ENCODE measurements at places on chromosomes 2 and 18.

DNA sequence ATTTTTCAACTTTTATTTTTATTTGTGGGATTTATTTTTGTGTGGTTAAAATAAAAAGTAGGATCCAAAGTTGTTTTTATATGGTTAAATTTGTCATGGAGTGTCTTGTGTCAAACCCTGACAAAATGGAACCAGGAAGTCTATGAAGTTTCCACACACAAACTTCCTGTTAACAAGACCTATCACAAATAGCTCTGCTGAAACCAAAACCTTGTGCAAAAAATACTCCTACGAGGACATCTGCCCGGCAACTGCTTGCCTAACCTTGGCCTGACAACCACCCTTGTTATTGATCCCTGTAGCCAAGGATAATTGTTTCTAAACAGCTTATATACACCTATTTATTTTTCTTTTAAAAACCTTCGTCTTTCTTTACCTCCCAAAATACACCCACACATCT is 389.6 kb downstream of the TRIB2 start:
- no peak for DNase-seq

DNA sequence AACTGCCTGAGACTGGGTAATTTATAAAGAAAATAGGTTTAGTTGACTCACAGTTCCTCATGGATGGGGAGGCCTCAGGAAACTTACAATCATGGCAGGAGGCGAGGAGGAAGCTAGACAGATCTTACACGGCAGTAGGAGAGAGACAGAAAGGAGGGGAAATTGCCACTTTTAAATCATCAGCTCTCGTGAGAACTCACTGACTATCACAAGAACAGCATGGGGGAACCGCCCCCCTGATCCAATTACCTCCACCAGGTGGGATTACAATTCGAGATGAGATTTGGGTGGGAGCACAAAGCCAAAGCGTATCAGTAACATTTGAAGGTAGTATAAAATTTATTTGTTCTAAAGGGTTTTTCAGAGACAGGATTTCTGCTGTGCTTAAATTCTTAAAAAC is 5.4 kb downstream of the GALM start:
- no peak for DNase-seq

DNA sequence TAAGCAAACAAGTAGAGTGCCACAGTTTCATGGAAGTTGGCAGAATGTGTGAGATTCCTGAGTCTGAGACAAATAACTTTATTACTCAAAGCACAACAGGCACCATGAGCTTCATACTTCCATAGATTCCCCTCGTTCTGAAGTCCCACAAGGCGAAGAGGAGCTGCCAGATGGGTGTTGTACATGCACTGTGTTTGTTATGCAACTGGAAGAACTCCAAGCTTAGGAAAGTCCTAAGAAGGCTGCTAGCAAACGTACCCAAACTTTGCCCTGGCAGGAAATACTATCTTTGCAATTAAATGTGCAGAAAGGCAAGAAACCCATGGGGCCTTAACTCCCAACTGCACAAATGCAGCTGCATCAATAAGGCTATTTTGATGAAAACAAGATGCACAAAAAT is 1.6 kb upstream of the GCA start:
- no peak for DNase-seq

DNA sequence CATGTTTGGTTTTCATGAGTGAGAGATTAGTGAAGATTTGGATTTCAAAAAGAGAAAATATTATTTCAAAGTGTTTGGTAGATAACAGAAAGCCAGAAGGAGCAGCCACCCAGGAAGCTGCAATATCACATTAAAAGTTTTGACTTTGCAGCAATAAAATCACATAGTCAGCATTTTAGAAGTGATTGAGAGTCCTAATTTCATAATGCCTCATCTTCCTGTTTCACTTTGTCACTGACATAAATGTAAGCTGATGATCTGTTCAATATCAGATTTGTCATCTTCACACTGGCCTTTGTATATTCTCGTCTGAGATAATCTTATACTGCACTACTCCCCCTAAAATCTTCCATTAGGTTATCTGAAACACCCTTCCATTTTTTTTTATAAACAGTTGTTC is 690.5 kb downstream of the ADCYAP1 start:
- no peak for DNase-seq

DNA sequence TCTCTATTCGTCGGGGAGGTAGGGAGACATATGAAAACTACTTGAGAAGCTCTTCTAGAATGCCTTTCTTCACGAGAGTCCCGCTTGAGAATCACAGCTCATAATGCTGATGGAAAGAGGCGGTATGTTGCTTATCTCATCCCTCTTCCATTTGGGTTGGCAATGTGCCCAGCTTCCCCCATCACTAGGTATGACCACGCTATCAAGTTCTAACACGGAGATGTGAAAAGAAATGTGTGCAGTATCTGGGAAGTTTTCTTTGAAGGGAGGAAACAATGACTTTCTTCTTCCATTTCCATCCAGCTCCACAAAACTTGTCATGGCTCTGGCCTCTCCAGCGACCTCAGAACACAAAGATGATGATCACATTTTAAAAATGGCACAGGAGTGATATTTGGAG is 742.4 kb downstream of the DCDC2C start:
- DNase-seq: no peak

DNA sequence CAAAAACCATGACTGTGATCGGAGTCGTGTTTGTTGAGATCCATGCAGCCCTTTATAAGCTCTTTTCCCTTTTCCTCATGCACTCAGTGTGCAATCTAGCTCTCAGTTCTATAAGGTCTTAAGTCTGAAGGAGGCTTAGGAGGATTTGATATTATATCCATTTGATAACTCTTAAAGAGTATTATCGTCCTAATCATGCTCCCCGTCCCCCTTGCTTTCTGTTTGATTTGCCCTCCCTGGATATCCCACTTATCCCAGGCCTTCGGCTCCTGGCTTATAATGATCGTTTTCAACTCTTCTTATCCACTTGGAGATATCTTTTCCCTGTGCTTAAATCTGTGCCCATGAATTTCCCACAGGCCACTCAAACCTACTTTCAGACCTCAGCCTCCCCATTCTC is 1917.7 kb upstream of the PIK3C3 start:
- no peak for DNase-seq

DNA sequence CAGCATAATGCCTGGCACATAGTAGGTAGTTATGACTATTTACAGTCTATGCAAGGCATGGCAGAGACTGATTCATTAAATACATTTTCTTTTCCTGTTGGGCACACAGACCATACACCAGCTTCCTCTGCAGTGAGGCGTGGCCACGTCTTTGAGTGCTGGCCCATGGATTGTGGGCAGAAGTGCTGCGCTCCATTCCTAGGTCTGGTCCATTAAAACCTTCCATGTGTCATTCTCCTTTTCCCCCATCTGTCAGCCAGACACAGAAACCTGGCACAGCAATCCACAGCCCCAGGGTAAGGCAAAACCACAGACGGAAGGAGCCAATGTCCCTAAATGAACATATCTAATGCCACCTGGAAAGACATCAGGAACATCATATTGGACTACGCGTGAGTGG is 141.9 kb downstream of the TTC32 start:
- no peak for DNase-seq

DNA sequence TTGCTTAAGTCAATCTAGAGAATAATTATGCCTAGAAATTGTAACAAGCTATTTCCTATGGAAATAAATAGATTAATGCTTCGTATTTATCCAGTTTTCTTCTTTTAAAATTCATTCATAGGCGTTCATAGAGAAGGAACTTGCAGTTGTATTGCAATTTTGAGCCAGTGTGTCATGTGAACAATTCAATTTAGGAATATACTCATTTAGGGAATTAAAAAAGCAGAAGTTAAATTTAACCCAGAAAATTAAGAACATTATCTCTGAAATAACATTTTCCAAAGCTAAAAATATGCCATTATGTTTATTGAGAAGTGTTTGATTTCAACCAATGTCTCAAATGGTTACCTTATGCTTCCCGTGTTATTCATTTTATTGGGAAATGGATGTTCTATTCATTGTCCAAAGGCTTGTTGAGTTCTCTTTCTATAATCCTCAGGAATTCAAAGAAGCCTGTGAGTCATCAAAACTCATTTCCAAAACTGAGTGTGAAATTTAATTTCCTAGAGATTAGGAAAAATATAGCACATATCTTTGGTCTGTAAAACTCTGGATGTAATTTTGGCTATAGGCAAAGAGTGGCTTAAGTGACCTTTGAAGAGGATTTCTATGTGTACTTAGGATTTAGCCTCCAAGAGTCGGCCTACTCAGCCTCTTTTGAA is 99.7 kb downstream of the SLC8A1 start:
- no peak for DNase-seq

DNA sequence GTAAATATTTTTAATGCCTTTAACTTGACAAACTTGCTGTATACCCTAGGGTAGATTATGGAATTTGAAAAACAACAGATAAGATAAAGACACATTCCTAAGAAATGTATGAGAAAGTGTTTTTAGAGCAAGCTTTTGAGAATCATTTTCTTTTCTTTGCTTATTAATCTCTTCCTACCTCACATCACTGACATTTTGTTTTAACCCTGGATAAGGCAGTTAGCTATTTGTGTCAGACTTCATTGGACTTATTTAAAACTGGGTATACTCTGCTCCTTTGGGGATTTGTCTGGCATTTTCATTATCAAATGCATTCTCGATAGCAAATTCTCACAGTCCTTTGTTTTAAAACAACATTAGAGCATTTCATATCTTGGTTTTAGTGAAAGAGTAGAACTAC is 17.2 kb downstream of the EML4 start:
- DNase-seq: no peak

DNA sequence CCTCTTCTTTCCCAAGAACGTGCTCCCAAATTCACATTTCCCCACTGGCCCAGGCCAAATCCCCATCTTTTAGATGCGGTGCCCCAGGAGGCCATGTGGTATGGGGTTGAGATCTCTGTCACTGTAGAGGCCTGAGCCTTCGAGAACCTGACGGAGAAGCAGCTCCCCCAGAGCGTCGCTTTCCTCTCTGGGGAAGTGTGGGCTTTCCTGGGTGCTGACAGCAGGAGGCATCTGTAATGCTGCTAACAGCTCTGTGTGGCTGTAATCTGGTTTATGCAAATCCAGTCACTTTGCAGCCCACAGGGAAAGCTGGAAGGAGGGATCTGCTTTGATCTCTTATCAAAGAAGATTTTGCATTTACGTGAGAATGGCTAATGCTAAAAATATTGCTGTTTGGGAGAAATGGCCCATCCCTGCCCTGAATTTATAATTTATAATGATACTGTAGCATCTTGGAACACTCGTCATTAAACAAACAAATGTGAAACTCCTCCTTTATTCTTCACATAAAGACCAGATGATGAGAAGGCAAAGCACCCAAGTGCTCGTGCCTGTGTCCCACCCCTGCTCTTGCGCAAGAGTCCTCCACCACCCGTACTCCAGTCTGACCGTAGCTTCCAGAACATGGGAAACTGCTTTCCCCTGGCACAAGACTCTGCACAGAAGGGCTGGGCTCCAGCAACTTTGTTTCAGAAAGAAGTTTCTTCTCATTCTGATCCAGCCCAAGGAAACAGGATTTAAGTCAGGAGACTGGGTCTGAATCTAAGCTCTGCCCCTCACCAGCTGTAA is 109.9 kb upstream of the EPC2 start:
- no peak for DNase-seq

DNA sequence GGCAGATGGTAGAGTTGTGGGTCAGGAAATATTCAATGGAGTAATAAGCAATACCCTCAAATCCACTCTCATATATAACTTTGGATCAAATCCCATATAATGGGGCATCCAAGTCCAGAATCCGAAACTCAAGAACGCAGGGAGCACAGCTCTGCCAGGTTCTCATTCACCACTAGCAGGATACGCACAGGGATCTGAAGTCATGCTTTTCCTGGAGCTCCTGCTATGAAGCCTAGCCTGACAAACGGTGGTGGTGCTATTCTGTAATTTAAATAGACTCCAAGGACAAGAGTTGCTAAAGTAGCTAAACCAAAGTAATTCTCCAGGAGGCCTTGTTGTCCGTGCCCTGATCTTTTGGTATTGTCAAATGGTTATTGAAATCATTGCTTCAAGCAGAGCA is 264.8 kb downstream of the SLC8A1 start:
- DNase-seq: no peak

DNA sequence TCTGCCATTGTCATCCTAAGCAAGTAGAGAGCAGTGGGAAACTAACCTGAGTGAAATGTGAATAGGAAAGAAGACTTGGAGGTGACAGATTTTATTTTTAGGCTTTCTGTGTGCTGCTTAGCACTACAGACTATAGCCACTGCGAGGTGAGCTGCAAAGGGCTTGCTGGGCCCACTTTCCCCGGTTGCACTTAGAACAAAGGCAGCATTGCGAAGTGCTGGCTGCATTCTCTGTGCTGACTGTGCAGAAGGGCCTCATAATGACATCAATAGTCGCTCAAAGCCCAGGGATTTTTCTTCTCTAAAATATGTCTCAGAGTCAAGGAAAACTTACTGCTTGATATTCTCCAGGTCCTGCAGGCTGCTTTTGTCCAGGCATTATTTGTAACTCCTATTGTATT is 592.1 kb downstream of the TDRD15 start:
- DNase-seq: no peak

- DNase-seq: no peak
Observed at GRCh38 chr2:64656379-64656778, 2.7 kb upstream of the SERTAD2 start.

DNA sequence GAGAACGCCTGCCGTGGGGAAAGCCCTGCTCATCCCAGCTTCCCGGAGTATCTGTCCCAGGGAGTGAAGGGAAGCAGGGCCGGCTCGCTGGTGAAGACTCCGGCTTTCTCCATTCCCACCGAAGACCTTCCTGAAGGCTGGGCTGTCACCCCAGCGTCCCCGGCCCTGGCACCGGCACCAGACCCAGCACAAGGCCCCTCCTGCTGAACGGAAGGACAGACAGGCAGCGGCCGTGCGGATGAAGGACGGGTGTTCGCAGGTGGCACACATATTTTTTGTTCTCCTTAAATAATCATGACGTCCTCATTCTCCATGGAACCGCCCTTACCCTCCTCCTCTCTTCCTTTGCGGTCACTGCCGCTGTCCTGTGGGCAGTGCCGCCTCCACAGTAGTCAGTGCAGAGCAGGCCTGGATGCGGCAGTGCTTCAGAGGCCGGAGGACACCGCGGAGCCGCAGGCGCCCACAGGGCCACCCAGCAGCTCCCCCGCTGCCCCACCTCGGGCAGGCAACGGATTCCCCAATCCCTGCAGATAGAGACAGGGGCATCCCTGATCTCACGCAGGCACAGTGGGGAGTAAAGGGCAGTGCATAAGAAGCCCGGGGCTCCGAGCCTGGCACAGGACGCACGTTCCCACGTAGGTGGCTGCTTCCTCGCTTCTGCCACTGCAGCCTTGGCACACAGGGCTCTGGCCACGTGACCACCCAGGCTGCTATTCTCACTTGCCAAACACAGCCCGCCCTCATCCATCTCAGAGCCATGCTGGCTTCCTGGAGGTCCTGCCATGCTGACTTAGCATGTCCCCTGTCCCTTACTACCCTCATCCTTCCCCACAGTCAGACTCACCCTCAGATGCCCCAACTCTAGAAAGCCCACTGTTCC is 229.7 kb downstream of the EIPR1 start:
- DNase-seq: no peak

GRCh38 chr18:48184118-48184517 is 225.1 kb downstream of the ZBTB7C start:
- DNase-seq: no peak

All from NCI-H187 (cell line).